ENCODE measurements at places on chromosomes 4 and X.

- DNase-seq, result no peak
Observed at GRCh38 chrX:106331606-106332005, 163.5 kb downstream of the PWWP3B start.

GRCh38 chrX:110657073-110657472 lies 138.5 kb downstream of the CHRDL1 start:
- DNase-seq, result no peak

- DNase-seq, result no peak
Observed at GRCh38 chr4:139361301-139361700, 59.0 kb upstream of the NDUFC1 start.

- DNase-seq, result no peak
Observed at GRCh38 chr4:138832563-138832962, 183.0 kb upstream of the NOCT start.

- no peak for DNase-seq
Observed at GRCh38 chr4:22240814-22241213, 275.1 kb downstream of the ADGRA3 start.

DNA sequence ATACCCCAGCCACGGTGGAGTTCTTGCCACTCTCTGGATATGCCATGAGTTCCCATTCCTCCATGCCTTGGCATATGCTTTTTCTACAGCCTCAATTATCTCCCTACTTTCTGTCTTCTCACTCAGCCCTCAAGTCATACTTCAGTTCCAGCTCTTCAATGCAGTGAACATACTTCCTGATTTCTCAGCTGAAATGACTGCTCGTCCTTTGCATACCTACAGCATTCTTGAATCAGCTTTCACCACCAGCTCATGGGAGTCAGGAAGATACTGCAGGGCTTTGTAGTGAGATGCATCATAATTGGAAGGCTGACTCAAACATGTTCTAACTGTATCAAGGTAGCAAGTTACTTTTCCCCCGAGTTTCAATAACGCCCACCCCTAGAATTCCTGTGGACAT lies 118.4 kb downstream of the APBB2 start:
- DNase-seq, result no peak

- no peak for DNase-seq
Observed at GRCh38 chr4:24003496-24003895, 113.6 kb upstream of the PPARGC1A start.

DNA sequence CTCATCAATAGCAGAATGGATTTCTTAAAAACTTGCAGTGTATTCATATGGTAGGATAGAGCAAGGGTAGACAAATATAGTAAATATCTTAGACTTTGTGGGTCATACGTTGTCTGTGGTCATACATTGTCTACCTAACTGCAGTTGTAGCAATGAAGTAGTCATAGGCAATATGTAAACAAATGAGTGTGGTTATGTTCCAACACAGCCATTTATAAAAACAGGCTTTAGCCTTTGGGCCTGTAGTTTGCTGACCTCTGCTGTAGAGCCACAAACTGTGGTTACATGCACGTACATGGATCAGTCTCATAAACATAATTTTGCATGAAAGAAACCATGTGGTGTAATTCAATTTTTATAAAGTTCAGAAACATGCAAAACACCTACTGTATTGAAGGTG lies 98.9 kb downstream of the LARP1B start:
- DNase-seq, result no peak

DNA sequence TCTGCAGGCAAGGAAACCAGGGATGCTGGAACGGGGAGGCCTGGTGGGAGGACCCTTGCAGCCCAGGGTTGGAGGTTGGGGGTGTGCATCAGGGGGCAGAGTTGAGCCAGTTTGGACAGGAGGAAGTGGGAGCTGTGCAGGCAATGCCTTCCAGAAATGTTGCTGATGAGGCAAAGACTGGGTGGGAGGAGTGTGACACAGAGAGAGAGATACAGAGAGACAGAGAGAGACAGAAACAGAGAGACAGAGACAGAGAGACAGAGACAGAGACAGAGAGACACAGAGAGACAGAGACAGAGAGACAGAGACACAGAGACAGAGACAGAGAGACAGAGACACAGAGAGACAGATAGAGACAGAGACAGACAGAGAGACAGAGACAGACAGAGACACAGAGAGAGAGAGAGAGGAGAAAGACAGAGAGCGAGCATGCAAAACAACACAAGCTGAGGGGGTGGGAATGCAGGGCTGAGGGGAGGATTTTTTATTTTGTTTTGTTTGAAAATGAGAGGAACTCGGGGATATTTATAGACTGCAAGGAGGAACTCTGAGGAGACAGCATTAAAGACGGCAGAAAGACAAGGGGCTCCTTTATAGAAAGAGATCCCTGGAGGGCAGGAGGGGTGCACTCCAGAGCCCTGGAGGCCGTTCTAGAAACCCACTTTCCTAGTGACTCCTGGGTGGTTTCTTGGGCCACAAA lies 1.9 kb upstream of the HAUS3 start:
- DNase-seq, result no peak

- DNase-seq, result no peak
Observed at GRCh38 chr4:69781458-69782418, 21.3 kb upstream of the SULT1B1 start.

DNA sequence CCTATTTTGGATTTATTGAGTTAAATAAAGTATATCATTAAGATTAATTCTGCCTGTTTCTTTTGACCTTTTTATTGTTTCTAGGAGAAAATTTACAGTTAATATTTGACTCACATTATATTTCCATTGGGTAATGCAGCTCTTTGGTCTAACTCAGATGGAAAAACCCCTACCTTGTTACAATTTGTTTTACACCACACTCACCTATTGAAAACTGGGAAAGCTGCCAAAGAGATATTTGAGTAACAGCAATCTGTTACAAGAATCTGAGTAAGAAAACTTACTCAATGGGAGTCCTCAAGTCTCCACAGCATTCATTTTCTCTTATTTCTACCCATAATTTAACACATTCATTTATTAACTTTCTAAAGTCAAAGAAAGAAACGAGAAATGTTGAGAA lies 108.0 kb upstream of the TLL1 start:
- no peak for DNase-seq

DNA sequence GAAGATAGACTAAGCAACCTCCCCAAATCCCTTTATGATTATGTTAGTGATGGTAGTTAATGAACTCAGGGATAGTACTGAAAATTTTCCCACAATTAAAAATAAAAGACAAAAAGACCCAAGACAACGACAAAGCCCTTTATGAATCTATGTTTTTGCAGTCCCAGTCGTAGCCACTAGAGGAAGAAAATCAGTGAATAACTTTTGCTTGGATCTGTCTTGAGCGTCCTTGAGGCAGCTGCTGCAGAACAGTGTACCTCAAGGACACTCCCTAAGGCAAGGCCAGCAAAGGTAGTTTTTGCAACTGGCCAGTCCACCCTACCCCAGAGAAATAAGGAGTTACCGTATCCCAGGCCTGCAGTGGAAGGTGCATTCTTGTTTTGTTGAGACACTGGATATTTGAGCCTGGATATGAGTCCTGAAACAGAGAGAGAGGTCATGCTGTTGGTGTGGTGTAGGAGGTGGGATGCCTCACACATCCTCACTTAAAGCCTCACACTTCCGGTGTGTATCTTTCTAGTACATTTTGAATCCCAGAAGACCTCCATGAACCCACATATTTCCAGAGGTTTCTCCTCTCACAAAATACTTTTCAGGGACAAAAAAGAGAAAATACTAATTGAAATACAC lies 8.7 kb upstream of the TIMM8A start:
- no peak for DNase-seq

- DNase-seq, result no peak
Observed at GRCh38 chr4:159013692-159014091, 89.2 kb upstream of the RAPGEF2 start.

DNA sequence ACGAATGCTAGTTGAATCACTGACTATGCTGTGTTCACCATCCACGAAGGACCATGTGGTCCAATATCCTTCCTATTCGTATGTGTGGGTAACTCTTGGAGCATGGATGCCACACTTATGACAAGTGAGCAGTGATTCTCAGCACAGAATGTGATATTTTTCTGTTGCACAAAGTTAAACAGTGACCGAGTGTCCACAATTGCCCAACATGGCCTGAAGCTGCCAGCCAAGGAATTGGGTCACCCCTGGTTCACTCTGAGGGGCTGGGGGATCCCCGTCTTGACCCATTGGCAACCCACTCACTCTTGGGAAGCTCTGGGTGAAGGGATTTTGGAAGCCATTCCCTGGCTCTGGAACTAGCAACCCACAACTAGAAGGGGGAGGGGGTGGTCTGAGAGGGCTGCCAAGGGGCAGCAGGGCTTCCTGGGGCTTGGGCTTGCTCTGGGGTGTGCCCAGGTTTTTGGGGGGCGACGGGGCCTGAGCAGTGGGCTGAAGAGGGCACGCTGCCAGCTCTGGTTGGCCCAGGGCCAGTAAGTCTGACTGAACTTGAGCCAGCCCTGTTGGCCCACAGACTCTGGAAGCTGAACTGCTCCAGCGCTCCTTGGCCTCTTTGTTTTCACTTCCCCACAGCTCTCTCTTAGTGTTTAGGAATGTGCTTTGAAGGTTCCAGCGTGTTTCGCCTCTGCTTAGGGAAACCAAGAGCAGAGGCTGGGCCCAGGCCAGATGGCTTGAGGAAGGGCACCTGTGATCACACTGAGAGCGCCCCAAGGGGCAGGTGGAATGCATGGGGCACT lies 43.1 kb upstream of the BCOR start:
- DNase-seq, result no peak
